ENCODE measurements at places on chromosomes 4 and X.

DNA sequence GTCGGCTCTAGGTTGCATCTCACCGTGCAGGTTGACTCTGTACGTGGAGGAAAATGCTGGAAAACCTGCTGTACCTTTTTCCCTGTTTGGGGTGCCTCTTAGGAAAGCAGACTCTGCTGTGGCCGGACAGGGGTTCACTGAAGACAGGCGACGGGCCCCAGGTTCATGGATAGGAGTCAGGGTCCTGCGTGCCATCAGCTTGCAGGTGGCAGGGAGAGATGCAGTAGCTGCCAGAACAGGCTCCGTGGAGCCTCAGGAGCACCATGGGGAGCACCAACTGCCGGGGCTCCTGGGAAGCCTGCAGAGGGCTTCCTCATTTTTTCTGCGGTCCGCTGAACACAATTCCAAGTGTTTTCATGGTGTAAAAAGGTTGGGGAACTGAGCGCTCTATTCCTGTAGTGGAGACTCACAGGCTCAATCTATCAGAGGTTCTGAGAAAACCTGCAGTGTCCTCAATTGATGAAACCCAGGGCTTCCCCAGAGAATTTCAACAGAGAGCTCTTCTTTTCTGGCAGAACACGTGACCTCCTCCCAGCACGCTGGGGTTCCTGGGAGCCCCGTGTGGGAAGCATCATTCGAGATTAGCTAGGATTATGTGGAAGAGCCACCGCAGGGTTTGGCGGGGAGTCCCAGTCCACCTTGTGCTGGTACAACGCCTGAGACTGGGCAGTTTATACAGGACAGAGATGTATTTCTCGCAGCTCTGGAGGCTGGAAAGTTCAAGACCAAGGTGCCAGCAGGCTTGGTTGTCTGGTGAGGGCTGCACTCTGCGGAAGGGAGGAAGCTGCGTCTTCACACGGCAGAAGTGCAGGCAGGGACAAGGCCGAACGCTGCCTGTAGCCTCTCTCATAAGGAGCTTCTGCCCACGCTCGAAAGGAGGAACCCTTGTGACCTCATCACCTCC lies 1.6 kb downstream of the HTRA3 start:
- DNase-seq: no peak

GRCh38 chr4:13088726-13089658 lies 395.1 kb downstream of the RAB28 start:
- no peak for DNase-seq

GRCh38 chr4:94559351-94559806 lies 107.6 kb downstream of the PDLIM5 start:
- peak; percentile 19 for DNase-seq

- DNase-seq: no peak
Measured at GRCh38 chr4:158610790-158611189, 60.9 kb downstream of the C4orf46 start.

DNA sequence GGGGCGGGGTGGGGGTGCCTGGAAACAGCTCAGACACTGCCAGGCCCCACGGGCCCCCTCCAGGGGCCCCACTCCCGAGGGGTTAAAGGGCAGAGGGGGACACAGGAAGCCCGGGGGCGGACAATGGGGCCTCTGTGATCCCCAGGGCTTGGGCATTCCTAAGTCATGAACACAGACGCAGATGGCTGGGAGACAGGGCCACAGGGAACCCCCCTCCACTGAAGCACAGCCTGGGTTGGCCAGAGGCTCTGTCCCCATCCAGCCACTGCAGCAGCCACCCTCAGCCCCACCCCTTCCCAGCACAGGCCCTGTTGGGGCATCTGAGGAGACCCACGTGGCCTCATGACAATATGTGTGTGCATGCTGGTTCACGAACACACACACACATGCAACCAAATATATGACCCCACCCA lies 3.9 kb downstream of the L1CAM start:
- DNase-seq: no peak

DNA sequence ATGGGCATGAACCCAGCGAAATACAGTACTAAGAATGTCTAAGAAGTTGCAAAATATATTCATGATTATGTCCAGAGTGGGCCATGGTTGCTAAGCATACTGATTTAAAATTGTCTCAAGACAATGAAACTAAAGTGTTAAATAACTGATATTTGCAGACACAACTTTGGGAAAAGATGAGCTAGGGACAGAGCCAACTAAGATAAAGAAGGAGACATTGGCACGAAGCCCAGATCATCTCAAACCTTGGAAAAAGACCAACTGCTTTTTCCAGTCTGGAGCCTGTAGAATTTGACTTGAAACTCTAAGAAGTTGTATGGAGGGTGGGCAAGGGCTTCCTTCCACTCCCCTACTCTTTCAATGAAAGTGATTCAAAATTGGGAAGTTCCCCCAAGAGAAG lies 108.5 kb upstream of the GLRA2 start:
- no peak for DNase-seq

DNA sequence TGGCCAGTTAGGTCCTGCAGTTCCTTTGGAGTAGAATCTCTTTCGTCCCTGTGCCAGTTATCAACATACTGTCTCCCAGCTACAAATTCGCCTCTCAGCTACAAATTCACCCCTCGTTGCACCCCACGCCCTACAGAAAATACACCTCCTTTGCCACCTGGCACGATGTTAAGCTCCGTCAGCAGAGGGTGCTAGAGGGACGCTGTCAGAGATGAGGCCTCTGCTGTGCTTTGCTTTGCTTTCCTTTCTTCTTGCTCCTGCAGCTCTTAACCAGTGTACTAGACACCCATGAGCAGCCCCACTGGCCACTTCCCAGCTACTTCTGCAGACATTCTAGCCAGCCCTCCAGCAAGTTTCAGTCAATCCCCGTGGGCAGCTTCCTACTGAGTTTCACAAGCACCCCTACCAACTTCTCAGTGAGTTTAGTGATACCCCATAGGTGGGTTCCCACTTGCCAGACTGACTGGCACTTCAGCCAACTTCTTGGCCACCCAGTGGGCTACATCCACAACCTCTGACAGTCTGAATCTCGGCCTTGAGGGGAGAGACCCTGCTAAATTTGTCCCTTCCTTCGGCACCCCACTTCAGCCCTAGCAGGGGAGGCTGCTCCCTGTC lies 21.8 kb downstream of the HAUS3 start:
- no peak for DNase-seq

- no peak for DNase-seq
Measured at GRCh38 chr4:109243871-109244270, 58.6 kb downstream of the COL25A1 start.

DNA sequence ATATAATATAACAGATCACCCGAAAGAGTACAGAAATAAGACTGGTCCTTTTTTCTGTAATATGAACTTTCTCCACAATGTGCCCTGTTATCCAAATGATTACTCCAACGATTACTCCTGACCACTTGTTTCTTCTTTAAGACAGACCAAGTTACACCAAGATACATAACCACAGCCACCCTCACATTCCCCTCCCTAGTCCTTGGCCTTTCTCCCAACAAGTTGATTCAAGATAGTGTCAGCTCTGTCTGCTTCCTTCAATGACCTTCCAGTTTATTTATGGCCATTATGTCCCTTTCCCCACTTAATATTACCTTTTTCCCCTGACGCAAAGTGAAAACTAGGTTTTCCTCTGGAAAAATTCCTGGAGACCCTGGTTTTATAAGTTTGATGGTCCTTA lies 397.2 kb downstream of the FAM47B start:
- DNase-seq: no peak

GRCh38 chr4:7793186-7793585 lies 146.5 kb downstream of the AFAP1 start:
- no peak for DNase-seq

All from GM04504 (cell line).